ENCODE measurements at places on chromosomes 6 and 20.

DNA sequence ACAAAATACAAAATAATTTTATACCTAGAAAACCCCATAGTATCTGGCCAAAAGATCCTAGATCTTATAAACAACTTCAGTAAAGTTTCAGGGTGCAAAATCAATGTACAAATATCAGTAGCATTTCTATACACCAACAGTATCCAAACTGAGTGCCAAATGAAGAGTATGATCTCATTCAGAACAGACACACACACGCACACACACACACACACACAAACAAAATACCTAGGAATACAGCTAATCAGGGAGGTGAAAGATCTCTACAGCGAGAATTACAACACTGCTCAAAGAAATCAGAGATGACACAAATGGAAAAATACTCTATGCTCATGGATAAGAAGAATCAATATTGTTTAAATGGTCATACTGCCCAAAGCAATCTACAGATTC, 49.2 kb downstream of the TOMM6 start:
- no peaks in the 10 kb centered on the region for H3K4me1 ChIP-seq
- H3K36me3 ChIP-seq: no peaks in the 10 kb centered on the region
- no peak for DNase-seq
- no peak overlapping the region for H3K4me3 ChIP-seq

GRCh38 chr20:58676161-58676560, 16.4 kb upstream of the NPEPL1 start:
- no peaks in the 10 kb centered on the region for H3K4me1 ChIP-seq
- peaks cover 47% of the 10 kb centered on the region for H3K36me3 ChIP-seq
- no peak for DNase-seq
- no peak overlapping the region for H3K27ac ChIP-seq
- no peak overlapping the region for H3K4me3 ChIP-seq

DNA sequence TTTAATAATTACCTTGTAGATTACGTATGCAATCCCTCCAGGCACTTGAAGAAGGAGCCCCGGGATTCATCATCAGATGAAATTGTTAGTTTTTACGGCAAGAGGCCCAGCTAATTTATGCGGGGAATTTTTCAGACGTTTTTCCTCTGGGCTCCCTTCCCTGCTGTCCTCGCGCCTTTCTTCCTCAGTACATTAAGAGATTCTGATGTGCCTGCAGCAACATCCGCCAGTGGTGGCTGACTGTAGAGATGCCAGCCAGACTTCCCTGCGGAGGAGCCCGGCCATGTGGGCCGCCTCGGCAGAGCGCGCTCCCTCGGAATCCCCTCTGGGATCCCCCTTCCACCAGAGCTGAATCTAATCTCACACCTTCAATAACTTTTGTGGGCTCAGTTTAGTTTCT, 46.4 kb upstream of the POU3F2 start:
- H3K4me1 ChIP-seq: no peaks in the 10 kb centered on the region
- H3K4me3 ChIP-seq: no peak overlapping the region
- H3K36me3 ChIP-seq: no peaks in the 10 kb centered on the region
- DNase-seq: no peak

- H3K4me3 ChIP-seq: no peak overlapping the region
- H3K4me1 ChIP-seq: no peaks in the 10 kb centered on the region
- no peak for DNase-seq
- H3K27ac ChIP-seq: no peak overlapping the region
- H3K27me3 ChIP-seq: no peaks in the 10 kb centered on the region
Observed at GRCh38 chr6:38957426-38957825, 91.2 kb upstream of the GLP1R start.

GRCh38 chr6:47073125-47074110, 31.3 kb upstream of the ADGRF1 start:
- peaks cover 6% of the 10 kb centered on the region for H3K4me1 ChIP-seq
- H3K27ac ChIP-seq: no peak overlapping the region
- H3K4me3 ChIP-seq: no peak overlapping the region
- no peak for DNase-seq

- H3K36me3 ChIP-seq: no peaks in the 10 kb centered on the region
- no peaks in the 10 kb centered on the region for H3K27me3 ChIP-seq
- peaks cover 16% of the 10 kb centered on the region for H3K4me1 ChIP-seq
- DNase-seq: peak; percentile 3
Observed at GRCh38 chr6:33249732-33250630, 21.7 kb downstream of the VPS52 start.

- H3K27ac ChIP-seq: no peak overlapping the region
- DNase-seq: no peak
- H3K4me1 ChIP-seq: peaks cover 5% of the 10 kb centered on the region
- no peaks in the 10 kb centered on the region for H3K36me3 ChIP-seq
Observed at GRCh38 chr6:154931711-154932424, 63.2 kb upstream of the TIAM2 start.

GRCh38 chr6:81725127-81725526, 27.4 kb downstream of the TENT5A start:
- H3K27me3 ChIP-seq: no peaks in the 10 kb centered on the region
- H3K27ac ChIP-seq: no peak overlapping the region
- no peak for DNase-seq

DNA sequence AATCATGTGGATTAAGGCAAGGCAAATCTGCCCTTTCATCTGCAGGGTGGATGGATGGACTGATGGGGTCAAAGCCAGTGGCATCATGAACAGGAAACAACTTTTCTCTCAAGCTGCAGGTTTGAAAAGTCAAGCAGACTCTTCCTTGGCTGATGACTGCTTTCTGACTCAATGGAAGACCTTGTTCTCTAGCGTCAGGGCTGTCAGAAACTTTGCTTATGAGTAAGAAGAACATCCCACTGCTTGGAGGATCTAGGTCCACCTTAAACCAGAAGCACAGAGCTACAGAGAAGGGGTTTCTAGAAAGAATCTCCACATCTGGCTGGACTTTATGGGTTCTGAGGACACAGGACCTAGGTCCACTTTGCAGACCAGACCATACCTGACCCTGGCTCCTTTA, 36.3 kb upstream of the CST5 start:
- H3K27me3 ChIP-seq: no peaks in the 10 kb centered on the region
- H3K4me3 ChIP-seq: no peak overlapping the region
- H3K36me3 ChIP-seq: no peaks in the 10 kb centered on the region

DNA sequence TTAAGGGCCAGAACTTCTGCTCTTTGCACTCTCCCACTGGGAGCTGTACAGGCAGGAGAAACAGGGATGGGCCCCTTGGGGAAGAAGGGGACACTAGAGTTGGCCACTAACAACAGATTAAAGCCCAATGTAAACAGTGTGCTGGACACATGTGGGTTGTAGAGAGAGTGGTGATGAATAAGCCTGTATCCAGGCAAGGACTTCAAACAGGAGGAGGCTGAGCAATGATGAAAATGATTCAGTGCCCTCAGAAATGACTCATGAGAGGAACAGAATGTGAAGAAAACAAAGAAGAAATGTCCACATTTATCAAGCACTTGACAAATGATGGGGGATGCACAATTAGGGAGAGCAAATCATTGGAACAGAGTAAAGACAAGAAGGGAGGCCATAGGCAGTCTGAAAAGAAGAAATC, 242.3 kb downstream of the TBX18 start:
- no peaks in the 10 kb centered on the region for H3K36me3 ChIP-seq
- H3K4me1 ChIP-seq: no peaks in the 10 kb centered on the region

DNA sequence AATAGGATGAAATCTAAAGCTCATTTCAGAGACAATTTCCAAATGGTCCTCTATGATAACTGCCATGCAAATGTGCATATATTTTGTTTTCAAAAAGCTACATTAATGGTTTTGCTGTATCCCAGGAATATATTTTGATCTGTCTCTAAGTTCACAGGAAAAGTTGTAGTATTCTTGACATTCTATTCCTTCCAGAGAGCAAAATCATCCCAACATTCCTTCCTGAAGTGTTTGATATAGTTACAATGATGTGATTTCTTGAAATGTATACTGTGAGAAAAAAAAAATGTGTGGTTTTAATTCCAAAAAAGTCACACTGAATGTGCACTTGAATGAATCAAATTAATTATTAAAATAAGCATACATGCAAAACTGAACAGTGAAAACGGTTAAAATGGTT, 996.0 kb upstream of the CITED2 start:
- H3K27me3 ChIP-seq: no peaks in the 10 kb centered on the region
- no peaks in the 10 kb centered on the region for H3K36me3 ChIP-seq
- H3K4me1 ChIP-seq: no peaks in the 10 kb centered on the region
- no peak for DNase-seq

DNA sequence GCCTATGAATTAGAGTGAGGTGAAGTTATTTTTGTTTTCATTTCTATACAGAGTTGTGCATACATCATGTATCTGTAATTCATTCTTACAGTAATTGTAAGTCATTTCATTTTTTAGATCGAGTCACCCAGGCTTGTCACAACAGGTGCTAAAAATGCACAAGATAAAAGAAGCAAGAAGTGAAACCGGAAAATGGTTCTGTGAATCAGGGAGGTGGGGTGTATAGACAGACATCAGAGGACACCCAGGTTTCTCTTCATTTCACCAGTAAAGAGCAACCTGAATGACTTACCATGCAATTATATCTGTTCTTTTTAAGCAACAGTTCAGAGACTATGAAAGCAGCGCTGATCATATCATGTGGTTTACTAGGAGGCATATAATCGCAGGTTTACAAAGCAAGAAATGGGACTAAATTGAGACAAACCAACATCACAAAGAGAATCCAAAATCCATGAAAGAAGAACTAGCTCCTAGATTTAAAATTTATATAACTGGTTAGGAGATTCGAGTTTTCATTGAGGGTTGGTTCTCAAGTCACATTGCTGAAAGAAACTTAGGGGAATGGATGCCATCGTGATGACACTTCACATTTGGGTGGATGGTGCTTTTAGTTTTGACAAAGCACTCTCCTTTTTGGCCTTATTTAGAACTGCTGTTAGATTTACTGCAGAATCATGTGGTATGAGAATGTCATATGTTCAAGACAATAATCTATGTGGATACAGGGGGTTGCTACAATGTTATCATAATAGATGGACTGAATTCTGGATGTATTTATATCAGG, 27.9 kb upstream of the TBC1D7 start:
- no peak overlapping the region for H3K4me3 ChIP-seq
- no peaks in the 10 kb centered on the region for H3K27me3 ChIP-seq

GRCh38 chr6:166228839-166229528, 61.3 kb upstream of the TBXT start:
- H3K27me3 ChIP-seq: no peaks in the 10 kb centered on the region
- no peak overlapping the region for H3K4me3 ChIP-seq
- no peak overlapping the region for H3K27ac ChIP-seq
- no peaks in the 10 kb centered on the region for H3K4me1 ChIP-seq
- no peak for DNase-seq

GRCh38 chr6:74941424-74941823, 264.4 kb downstream of the COL12A1 start:
- H3K27me3 ChIP-seq: no peaks in the 10 kb centered on the region
- H3K4me1 ChIP-seq: no peaks in the 10 kb centered on the region
- no peaks in the 10 kb centered on the region for H3K36me3 ChIP-seq
- H3K4me3 ChIP-seq: no peak overlapping the region

DNA sequence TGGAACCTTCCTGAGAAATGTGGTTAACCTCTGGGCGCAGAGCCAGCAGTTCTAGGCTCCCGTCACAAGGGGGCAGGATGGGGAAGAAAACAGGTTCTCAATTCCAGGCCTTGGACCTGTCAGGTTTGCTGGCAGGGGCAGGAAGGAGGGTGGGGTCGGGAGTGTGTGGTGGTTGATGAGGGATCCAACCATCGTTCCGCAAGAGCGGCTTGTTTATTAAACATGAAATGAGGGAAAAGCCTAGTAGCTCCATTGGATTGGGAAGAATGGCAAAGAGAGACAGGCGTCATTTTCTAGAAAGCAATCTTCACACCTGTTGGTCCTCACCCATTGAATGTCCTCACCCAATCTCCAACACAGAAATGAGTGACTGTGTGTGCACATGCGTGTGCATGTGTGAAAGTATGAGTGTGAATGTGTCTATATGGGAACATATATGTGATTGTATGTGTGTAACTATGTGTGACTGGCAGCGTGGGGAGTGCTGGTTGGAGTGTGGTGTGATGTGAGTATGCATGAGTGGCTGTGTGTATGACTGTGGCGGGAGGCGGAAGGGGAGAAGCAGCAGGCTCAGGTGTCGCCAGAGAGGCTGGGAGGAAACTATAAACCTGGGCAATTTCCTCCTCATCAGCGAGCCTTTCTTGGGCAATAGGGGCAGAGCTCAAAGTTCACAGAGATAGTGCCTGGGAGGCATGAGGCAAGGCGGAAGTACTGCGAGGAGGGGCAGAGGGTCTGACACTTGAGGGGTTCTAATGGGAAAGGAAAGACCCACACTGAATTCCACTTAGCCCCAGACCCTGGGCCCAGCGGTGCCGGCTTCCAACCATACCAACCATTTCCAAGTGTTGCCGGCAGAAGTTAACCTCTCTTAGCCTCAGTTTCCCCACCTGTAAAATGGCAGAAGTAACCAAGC, 29.6 kb downstream of the SRSF3 start:
- peak; percentile 91 for DNase-seq
- H3K27ac ChIP-seq: no peak overlapping the region
- no peaks in the 10 kb centered on the region for H3K36me3 ChIP-seq
- H3K4me3 ChIP-seq: no peak overlapping the region

- no peaks in the 10 kb centered on the region for H3K36me3 ChIP-seq
- H3K27ac ChIP-seq: no peak overlapping the region
- H3K4me1 ChIP-seq: no peaks in the 10 kb centered on the region
Observed at GRCh38 chr6:84425971-84426705, 198.7 kb upstream of the CEP162 start.
